ENCODE measurements at places on chromosomes 4 and X. TPM values are rescaled to one million over a fixed set of nuclear protein-coding genes. Genes with fewer than 3 reads are reported as not detected.

The JAKMIP1 gene
- total RNA-seq: not detected

The GLRA3 gene
- total RNA-seq: not detected

The MAGIX gene
- 0.84 TPM for total RNA-seq

The TMPRSS11B gene
- total RNA-seq: not detected

The MFAP3L gene
- total RNA-seq: 29.8 TPM

Measured in dermis blood vessel endothelial cell (primary cell).